ENCODE measurements at places on chromosomes 6 and 20. TPM values are rescaled to one million over a fixed set of nuclear protein-coding genes. Genes with fewer than 3 reads are reported as not detected.

NMBR gene
- 5.6 TPM for total RNA-seq

MCCD1 gene
- not detected for total RNA-seq

NOTCH4 gene
- 12.8 TPM for total RNA-seq

TINAG gene
- not detected for total RNA-seq

PI16 gene
- 29.9 TPM for total RNA-seq

DNA sequence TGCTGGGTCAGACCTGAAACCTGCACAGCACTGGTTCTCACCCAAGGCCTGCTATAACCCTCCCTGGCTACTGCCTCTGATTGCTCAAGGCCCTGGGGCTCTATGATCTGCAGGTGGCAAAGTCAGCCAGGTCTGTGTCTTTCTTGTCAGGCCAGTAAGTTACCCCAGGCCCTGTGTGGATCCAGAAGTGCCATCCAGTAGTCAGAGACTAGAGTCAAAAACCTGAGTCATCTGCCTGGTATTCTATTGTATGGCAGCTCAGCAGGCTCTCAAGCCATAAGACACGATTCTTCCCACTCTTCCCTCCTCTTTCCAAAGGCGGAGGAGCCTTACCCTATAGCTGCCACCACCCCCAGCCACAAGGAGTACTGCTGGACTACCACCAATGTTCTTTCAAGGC is 593.0 kb downstream of the FRK start:
- DNase-seq = no peak

GRCh38 chr6:73152966-73153757 is 72.1 kb downstream of the KHDC1L start:
- DNase-seq = no peak

- DNase-seq = no peak
Measured at GRCh38 chr6:150456902-150457643, 88.3 kb downstream of the IYD start.

DNA sequence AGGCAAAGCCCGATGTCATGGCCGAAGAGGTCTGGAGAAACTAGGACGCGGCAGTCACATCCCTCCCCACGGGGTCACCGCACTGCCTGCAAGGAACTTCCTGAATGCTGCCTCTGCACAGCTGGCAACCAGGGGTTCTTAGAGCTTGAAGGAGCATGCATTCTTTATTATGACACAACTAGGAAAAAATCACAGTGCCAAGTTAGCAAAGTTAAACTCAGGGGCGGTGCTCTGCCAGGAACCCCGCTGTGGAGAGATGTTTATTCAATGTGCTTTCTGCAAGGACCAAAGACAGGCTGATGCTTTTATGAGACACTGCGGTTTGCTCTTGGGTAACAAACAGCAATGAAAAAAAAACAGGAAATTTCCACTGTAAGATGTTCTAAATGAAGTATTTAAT is 287.3 kb upstream of the FOXQ1 start:
- DNase-seq = no peak

GRCh38 chr6:127206531-127207095 is 60.1 kb upstream of the RNF146 start:
- DNase-seq = no peak
